ENCODE measurements at places on chromosomes 16 and 17.
A peak's percentile ranks its signal among the peaks of the same experiment; 100 is the strongest.

DNA sequence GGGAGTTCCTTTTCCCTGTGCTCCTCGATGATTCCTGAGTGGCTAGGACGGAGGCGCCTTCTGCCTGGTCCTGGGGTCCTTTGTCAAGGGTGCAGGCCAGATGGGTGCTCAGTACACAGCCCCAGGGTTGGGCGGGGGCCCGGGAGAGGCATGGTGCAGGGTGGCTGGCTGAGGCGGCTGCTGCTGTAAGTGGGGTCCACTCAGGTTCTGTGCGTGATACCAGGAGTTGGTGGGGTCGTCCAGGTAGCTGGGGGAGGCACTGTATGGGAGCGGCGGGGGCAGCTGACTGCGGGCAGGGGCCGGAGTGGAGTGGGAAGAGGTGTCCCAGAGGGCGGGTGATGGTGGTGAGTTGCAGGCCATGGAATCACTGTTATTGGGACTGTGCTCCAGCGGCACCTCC is 3.6 kb downstream of the DLX3 start:
- DNase-seq: no peak

GRCh38 chr17:67059372-67059771 is 15.0 kb downstream of the CACNG1 start:
- no peak for DNase-seq

DNA sequence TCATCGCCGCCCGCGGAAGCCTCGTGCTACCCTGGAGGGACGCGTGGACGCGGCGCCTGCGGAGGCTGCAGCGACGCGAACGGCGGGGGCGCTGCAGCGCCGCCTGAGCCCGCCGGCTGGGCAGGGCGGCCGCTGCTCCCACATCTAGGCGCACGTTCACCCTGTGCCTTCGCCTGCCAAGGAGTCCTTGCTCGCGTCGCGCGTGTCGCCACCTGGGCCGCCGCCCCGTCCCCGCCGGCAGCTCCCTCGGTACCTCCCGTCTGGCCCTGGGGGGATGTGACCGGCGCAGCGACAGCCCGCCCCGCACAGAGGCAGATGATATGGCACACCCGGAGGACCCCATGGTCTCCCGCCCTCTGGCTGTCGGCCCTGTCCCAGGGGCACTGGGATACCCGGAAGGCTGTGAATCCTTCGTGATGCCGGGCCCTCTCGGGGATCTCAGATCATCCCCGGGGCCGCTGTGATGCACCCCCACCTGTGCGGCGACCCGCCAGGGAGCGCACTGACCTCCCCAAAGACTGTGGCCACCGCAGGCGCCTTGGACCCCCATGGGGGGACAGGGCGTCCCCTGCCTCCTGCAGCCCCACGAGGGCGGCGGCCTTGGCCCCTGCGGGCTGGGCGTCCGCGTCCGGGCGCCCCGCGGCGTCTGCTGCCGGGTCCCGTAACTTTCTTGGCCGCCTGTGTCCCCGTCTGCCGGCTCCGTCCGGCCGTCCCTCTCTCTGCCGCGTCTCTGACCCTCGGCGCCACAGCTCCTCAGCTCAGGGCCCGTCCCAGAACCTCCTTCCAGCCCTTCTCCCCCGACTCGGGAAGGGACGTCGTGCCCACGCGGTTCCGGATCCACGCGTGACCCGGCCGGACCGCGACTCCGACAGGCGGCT is 689 bp upstream of the TBC1D24 start:
- no peak for DNase-seq

DNA sequence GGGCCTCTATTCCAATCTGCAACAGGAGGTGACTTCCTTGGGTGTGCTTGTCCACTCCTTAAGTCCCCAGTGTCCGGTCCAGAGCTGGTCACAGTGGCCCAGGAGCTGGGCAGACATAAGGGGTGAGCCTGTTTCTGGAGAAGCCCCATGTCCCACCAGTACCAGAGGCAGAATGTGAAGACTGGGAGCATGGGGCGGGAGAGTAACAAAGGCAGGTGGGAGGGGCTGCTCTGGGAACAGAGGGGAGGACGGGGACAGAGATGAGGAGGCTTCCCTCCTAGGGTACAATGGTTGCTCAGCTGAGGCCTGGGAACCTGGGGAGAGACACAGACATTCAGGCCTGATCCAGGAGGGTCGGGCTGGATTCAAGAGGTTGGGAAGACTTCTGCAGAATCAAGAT is 323.3 kb upstream of the TNRC6C start:
- no peak for DNase-seq

- DNase-seq: peak; percentile 45
These were observed 62.9 kb downstream of the ADCY9 start for GRCh38 chr16:4053301-4053845.

DNA sequence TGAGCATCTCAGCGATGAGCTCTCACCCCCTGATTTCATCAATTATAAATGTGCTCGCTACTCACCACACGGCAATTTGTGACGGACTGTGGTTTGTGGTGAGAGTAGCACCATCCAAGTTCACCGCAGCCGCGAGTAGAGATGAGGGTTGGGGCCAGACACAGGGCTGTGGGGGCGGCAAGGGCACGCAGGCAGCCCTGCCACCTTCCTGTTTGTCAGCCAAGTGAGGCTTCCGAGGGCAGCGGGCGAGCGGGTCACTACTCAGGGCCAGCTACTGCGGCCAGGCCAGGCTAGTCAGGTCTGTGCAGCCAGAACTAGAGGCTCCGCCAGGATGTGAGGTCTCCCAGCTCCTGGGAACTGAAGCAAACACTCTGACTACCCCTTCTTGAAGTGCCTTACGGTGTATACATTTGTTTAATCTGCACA is 39.6 kb upstream of the MEOX1 start:
- DNase-seq: peak; percentile 26

GRCh38 chr16:89360760-89361435 is 129.5 kb downstream of the ANKRD11 start:
- peak; percentile 67 for DNase-seq

- no peak for DNase-seq
These were observed 29.5 kb upstream of the CRISPLD2 start for GRCh38 chr16:84790301-84790700.

GRCh38 chr17:3915995-3916696 is at the start of gene P2RX1:
Gene P2RX1 (minus strand): TSS chr17:3916465. CDS start chr17:3916225, 240 bp downstream.
- DNase-seq: peak; percentile 75

GRCh38 chr17:16491703-16492612 is at the start of gene LRRC75A:
Gene LRRC75A (minus strand): TSS chr17:16492193. CDS start chr17:16491990, 203 bp downstream.
- DNase-seq: no peak

GRCh38 chr17:81489998-81490992 is 22.3 kb downstream of the ACTG1 start:
- no peak for DNase-seq

DNA sequence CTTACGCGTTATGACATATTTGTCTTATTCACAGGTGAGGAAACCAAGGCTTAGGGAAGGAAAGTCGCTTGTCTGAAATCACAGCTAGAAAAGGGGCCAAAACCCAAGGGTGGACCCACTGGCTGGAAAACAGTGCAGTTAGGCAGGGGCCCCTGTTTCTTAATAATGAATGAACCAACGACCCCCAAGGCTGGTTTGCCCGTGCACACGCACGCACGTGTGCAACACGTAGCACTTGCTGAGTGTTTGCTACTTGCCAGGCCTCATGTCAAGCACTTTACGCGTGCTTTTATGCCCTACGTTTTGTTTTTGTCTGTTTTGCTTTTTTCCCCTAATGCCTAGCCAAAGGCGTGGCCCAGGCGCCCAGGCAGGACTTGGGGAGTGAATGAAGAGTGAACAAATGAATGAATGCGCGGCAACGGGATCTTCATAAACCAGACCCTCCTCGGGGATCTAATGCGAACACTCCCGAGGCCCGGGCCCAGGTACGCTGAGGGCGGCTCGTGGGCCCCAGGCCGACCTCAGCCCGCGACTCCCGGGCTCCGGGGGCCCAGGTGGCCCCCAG is 571 bp upstream of the USP10 start:
- no peak for DNase-seq

GRCh38 chr17:80760511-80760911 is 215.9 kb downstream of the RPTOR start:
- DNase-seq: peak; percentile 16

GRCh38 chr16:89308391-89309333 is 91.2 kb downstream of the ZNF778 start:
- no peak for DNase-seq

DNA sequence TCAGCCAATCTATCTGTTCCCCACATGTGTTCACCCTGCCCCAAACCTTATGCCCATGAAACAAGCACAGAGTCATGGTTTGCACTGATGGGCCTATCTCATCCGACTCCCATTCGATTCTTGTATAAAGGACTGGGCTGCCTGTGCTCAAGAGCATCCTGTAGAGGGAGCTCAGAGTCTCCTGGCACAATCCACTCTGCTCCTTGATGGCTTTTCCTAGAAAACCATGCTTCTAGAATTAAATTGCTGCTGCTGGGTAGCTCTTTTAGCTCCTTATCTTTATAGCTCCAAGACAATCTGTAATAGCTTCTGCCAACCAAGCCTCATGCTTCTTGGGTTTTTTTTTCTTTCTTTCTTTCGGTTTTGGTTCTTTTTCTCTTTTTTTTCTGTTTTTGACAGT is 9.7 kb downstream of the ZNF19 start:
- no peak for DNase-seq

- DNase-seq: no peak
These were observed 11.4 kb upstream of the TNRC6C start for GRCh38 chr17:77946900-77947645.

DNA sequence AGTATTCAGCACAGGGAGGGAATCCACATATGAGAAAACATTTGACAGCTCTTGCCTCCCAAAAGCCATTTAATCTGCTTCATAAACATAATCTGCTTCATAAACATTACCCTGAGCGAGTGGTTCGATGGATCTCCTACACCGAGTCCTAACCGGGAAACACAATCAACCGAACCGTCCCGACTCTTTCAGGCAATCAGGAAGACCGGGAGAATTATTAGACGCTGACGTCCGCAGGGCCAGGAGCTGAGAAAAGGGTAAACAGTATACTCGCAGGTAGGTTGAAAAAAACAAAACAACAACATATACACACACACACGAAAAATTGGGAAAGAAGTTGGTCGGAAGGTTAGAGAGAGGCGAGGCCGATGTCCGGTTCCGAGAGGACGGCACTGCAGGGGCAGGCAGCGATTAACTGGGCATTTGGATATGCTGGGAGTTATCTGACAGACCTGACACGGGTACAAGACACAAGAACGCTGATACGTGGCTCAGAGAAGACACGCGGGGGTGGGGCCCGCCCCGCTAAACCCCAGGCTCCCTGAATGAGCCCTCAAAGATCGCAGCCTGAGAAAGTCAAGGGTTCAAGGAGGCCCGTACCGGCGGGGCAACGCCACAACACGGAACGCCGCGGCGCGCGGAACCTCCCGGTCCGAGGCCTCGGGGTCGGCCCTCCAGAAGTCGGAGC is 585 bp downstream of the AP1G1 start:
- DNase-seq: no peak

DNA sequence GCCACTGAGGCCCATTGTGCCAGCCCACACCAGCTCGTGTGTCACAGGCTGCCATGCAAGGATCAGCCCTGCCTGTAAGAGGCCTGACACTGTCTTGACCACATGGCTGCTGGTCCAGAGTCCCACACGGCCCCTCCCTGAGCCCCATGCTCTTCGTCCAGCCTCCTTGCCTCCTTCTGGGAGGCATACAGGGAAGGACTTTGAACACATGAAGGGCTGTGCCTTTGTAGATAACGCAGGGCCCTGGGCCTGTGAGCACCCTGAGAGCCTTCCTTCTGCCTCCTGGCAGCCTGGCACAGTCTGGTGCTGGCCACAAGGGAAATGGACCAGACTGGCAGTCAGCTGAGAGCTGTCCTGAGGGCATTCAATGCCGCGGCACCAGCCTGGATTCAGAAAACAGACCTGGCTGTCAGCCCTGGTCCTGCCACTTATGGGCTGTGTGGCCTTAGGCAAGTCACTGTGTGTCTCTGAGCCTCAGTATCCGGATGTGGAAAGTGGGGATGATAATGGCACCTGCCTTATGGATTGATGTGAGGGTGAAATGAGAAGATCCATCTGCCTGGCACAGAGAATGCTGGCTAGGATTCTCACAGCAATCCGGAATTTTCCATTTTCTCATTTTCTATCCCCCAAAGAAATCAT is 19.2 kb upstream of the SPNS2 start:
- DNase-seq: no peak

DNA sequence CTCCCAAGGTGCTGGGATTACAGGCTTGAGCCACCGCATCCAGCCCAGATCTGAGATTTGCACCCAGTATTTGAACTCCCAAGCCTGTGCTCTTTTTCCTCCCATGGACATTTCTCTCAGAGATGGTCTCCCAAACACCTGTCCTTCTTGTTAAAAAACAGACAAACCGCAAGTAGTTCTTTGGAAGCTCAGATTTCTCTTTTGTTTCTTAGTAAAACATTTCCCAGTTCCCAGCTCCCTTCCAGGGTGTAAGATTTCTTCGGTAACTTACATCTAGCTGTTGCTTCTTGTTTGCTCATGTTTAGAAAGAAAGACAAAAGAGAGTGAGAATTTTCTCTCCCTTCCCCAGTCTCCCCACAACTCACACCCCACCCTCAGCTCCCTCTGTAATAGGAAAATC is 36.2 kb downstream of the IL4R start:
- DNase-seq: no peak

GRCh38 chr17:77908501-77908900 is 50.0 kb upstream of the TNRC6C start:
- no peak for DNase-seq

DNA sequence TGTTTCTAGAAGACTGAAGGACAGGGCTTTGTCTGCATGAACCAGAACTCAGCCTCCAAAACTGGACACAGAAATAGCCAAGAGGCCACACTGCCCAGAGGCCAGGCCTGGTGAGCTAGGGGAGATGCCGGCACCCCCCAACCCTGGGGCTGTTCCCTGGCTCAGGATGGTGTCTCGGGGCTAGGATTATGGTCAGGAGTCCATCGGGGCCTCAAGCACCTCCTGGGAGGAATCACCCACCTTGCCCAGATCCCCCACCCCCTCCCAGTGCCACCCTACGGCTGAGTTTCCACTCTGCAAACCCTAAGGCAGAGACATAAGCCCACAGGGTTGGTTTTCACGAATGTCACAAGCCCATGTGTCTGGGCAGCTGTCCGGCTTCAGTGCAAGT is 37.2 kb downstream of the SLC7A5 start:
- no peak for DNase-seq

- DNase-seq: no peak
These were observed 8.1 kb downstream of the SLC43A2 start for GRCh38 chr17:1620486-1620885.

GRCh38 chr17:40139566-40140058 is 725 bp upstream of the CASC3 start:
- DNase-seq: no peak

GRCh38 chr17:78878871-78879527 is 24.0 kb downstream of the CEP295NL start:
- DNase-seq: no peak

GRCh38 chr17:39026980-39027451 is 59.8 kb upstream of the FBXO47 start:
- DNase-seq: no peak

- DNase-seq: no peak
These were observed 125.3 kb downstream of the FTO start for GRCh38 chr16:53829186-53829747.

- no peak for DNase-seq
These were observed 144.3 kb downstream of the VPS53 start for GRCh38 chr17:570388-570787.

- DNase-seq: peak; percentile 42
These were observed 53.4 kb downstream of the MFSD11 start for GRCh38 chr17:76791053-76791980.
